H54 (cell line): ENCODE measurements at places on chromosomes 7 and 10.

DNA sequence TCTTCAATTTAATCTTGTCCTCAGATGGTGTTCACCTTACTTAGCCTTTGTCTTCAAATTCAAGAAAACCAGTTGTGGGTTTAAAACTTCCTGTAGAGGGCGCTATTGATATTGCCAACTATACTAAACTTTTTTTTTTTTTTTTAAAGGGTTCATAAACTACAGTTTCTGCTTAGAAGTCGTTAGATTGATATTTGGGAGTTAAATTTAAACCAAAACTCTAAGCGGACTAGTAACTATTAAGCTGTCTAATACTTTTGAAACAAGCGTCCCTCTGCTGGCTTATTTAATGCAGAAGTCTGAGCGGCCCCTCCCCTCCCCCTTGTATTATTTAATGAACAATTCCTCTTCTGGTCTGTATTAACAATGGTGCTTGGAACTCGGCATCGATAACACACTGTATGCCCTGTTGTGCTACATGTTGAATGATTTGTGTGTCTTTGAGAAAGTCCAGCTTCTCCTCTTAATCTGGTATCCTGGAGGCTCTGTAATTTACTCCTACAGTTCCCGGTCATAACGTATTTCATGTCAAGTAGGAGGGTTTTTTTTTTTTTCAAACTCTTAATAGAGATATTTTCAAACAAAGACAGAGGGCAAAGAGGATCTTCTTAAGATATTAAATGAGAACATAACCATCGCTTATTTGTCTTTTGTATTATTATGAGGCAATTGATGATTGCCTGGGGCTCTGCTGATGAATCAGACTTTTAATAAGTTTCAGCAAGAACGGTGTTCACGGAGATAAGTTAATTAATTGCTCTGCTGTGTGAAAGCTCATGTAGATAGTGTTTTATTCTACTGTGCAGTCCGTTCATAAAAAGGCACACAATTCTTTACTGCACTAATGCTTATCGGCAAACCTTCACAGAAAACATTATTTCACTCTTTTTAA, 22.6 kb upstream of the CREB5 start:
- no peak for DNase-seq

DNA sequence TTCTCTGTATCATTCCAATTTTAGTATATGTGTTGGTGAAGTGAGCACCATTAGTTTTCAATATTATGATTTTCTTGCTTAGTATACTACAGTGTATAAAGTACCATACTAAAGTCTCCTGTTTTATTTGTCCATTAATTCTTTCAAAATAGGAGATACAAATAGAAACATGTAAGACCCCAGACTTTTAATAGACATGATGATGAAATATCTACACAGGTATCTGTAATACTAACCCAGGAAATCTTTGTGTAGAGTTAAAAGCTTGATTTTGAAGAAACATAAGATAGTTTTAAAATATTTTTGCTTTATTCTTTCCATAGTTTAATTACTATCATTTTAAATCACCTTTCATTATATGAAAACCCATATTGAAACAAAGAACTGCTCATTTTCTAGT, 133.8 kb upstream of the WNT16 start:
- DNase-seq = no peak

DNA sequence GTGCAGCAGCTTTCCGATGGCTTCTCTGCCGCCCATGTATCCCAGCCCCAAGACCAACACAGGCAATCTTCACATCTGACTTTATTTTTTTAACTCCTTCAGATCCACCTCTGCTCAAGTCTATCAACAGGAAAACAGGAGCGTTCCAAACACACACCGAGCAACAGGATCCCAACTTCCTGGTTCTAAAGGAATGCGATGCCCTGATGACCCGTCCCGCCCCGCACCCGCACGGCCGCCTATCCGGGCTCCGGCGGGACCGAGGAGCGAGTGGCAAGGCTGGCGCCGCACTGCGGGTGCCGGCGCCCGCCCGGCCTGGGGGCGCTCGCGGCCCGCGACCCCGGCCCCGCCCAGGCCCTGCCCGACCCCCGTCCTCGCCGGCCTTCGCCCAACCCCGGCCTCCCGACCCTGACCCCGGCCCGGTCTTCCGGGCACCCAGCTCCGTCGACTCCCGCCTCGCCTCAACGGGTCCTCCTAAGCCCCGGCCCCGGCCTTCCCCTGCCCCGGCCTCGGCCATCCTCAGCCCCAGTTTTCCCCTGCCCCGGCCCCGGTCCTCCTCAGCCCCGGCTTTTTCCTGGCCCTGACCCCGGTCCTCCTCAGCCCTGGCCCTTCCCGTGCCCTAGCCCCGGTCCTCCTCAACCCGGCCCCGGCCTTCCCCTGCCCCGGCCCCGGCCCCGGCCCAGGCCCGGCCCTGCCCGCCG, 730 bp downstream of the LARP4B start:
- DNase-seq = peak; percentile 38

GRCh38 chr7:116150588-116150987, 59.8 kb upstream of the TES start:
- DNase-seq = no peak

DNA sequence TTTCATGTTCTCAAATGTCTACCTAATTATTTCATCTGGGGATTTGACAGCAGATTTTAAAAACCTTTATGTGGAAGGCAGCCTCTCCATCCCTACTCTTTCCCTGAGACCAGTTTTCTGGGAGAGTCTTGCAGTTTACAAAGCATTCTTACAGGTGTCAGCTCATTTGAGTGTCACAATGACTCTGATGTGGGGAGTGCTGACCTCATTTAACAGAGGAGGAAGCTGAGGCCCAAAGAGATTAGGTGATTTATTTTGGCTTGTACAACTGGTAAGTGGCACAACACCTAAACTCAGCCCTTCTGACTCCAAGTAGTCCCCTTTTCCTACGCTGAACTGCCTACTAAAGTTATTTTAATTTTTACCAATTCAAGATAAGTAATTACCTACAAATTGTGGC, 33.3 kb upstream of the MAT1A start:
- no peak for DNase-seq

- no peak for DNase-seq
Observed at GRCh38 chr10:117476281-117476680, 66.3 kb upstream of the EMX2 start.

GRCh38 chr7:2908103-2908683, 64.1 kb upstream of the GNA12 start:
- no peak for DNase-seq

DNA sequence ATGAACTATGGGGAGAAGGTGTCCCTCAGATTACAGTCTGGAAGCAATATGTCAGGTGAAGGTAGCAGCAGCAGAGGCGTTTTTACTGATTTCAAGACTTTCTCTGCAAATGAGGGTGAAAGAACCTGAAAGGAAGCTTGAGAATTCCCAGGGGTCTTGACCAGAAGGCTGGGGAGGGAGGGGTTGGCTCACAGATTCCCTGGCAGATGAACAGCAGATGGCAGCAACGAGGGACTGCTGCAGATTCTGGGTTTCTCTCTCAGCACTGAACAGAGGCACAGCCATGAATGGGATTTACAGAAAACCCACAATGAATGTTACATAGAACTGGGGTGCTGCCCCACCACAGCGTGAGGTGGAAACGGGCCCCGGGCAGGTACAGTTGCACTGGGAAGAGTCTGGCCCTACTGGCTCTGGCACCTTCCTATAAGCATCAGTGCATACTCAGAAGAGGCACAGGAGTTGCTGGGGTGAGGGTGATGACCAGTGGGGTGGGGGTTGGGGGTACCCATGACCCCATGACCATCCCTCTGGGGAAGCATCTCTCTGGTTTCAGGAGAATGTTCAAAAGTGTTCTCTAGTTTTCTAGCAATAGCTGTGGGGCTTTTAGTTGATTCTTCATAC, 317.8 kb downstream of the SH2D4B start:
- DNase-seq = no peak

- no peak for DNase-seq
Observed at GRCh38 chr10:131419797-131420196, 108.3 kb upstream of the TCERG1L start.

GRCh38 chr10:79400146-79401004, 45.0 kb downstream of the ZCCHC24 start:
- DNase-seq = no peak

- DNase-seq = no peak
Observed at GRCh38 chr7:43943417-43944187, 17.4 kb downstream of the UBE2D4 start.

GRCh38 chr10:71191019-71191418, 21.4 kb upstream of the UNC5B start:
- no peak for DNase-seq

DNA sequence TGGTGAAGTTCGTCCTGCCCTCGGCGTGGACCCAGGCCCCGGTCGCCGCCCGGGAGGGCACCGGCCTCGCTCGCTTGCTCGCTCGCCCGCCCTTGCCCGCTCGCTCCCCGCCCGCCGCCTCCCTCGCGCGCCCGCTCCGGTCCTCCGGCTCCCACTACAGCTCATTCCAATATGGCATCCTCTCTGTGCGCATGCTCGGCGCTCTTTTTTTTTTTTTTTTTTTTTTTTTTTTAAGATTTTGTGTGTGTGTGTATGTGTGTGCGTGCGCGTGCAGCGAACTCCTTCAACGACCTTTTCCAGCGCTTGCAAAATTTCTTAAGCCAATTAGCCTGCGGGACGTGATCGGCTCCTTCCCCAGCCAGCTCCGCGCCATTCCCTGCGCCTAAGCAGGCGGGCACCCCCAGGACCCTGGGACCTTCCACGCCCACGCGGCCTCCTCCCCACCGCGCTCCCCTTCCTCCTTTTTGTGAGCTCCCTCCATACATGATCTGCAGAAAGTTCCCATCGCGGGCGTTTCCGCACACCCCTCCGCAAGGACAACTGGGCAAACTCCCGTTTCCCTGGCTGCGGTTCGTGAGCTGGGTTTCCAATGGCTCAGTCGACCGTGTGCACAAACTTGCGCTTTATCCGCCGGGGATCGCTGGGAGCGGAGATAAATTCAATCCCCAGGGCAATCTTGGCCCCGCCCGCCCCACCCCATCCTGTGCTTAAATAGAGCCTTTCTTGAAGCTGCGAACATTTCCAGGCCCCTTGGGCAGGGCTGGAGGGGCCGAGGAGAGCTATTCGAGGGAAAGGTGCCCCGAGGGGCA, at the start of gene SFMBT2:
Gene SFMBT2 (minus strand): TSS at position 173 of the 809 bp plus-strand sequence. CDS start 29,136 bp downstream, outside the sequence.
- DNase-seq = peak; percentile 57

- no peak for DNase-seq
Observed at GRCh38 chr10:112296908-112297331, 13.7 kb downstream of the TECTB start.

DNA sequence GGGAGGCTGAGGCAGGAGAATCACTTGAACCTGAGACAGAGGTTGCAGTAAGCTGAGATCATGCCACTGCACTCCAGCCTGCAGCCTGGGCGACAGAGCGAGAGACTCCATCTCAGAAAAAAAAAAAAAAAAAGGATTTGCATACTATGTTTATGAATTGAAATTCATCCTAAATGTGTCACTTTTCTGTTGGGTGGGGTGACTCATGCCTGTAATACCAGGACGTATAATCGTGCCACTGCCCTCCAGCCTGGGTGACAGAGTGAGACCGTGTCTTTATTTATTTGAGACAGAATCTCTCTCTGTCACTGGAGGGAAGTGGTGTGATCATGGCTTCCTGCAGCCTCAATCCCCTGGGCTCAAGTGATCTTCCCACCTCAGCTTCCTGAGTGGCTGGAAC, 5.8 kb downstream of the ZNF212 start:
- DNase-seq = no peak

DNA sequence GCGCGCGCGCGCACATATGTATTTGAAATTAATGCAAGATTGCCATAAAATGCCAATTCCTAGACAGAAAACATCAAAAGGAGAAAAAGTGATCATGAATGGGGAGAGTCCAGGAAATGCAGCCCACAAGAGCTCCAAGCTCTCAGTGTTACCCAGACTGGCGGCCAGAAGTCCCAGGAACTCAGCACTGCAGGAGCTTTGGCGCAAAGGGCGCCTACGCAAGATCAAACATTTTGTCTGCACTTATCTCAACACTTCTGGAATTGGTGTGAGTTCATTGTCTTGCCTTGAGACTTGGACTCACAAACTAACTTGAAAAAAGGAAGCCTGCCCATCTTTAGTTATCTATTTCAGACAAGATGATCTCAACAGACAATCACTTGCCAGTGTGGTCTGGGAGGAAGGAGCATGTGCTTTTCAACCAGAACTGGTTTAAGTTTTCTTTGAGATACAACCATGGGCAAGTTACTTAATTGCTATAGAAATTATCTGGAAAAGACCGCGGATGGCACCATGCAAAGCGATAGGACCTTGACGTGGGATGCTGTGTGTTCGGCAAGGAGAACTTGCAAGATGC, 77.2 kb downstream of the KIAA1549 start:
- DNase-seq = no peak

DNA sequence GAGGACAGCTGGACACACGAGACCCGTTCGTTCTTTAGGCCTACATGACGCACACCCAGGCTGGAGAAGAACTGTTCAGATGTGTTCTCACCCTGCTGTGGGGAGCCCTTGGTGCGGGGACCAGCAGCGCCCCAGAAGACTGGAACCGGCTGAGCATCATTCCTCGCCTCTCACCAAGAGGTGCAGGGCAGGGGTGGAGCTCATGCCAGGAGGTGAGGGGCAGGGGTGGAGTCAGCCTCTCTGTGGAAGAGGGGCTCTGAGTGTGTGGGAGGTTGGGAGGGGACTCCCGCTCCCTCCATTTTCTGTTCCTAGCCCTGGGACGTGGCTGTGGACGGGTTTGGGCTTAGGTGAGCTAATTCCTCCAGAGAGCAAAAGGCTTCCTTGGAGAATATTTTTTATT, 66.0 kb upstream of the SHH start:
- no peak for DNase-seq

GRCh38 chr7:101733713-101734475, 83.5 kb upstream of the CUX1 start:
- DNase-seq = peak; percentile 61

GRCh38 chr7:129841465-129841864, 111.3 kb downstream of the UBE2H start:
- no peak for DNase-seq

DNA sequence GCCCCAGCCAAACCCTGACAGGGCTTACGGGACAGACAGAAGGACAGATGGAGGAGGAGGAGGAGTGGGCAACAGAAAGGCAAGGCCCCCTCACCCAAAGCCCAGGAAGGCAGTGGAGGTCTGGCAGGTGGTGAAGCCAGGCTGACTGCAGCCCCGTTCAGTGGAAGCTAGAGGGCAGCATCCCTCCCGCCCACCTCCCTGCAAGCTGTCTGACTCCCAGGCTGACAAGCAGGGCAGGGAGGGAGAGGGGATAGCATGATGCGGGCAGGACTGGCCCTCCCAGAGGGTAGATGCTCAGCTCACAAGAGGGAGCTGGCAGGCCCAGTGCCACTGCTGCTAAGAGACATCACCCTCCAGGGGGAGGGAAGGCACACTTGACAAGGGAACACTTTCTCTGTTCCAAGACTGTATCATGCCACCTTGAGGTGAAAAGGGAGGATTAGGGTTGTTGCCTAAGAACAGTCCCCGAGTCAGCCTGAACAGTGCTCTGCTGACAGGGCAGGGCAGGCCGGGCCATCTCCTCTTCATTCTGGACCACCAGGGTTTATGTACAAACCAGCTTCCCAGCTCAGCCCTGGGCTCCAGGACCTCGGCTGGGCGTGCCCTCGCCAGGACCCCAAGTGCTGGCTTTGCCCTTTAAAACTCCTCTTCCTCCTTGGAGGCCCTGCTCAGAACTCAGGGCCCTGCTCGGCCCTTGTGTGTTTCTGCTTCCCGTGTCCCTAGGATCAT, 61.8 kb downstream of the RASGEF1A start:
- DNase-seq = peak; percentile 73

GRCh38 chr10:74342991-74343390, 192.0 kb downstream of the ADK start:
- no peak for DNase-seq
